T1000 (cell line): ENCODE measurements at places on chromosomes 16 and 17.

- no peak for DNase-seq
These were observed 38.4 kb downstream of the SRCIN1 start for GRCh38 chr17:38567350-38567749.

DNA sequence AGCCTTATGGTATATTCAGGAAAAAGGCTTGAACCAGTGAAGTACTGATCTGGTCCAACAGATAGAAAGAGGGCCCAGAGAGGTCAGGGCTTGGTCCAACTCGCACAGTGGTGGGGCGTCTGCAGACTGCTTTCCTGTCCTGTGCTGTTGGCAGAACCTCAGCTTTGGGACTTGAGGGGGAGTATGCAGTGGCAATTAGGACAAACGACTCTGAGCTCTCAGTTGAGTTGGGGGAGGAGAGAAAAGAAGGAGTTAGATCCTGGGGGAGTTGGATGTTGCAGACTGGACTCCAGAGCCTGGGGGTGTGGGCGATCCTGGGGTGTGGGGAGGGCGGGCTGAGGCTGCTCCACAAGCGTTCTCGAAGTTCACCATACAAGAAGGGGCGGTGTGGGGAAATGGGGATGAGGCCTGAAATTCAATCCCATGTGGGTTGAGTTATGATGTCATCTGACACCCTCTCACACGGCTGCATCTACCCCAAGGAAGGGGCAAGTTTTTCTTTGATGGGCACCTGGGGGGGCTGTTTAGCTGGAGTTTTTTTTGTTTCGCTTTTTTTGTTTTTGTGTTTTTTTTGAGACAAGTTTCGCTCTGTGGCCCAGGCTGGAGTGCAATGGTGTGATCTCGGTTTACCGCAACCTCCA lies 14.6 kb downstream of the GRB7 start:
- no peak for DNase-seq

DNA sequence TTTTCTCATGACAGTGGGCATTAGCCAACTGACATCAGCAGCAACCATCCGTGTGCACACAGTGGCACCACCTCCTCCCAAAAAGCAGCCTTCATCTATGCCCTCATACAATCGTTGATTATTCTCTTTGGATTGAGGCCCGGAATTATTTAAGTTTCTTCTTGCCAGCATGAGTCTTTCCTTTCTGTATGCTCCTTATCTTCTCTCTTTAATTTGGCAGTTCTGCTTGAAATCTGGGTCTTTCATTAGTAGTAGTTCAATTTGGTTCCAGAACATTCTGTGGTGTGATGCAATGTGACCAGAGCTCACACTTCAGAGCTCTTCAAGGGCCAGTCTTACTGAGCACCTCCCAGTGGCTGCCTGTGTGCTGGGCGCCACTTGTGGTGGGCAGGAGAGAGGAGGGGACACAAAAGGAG lies 52.2 kb upstream of the STH start:
- no peak for DNase-seq

- DNase-seq, result no peak
These were observed 1.2 kb downstream of the HCRT start for GRCh38 chr17:42183741-42184711.

DNA sequence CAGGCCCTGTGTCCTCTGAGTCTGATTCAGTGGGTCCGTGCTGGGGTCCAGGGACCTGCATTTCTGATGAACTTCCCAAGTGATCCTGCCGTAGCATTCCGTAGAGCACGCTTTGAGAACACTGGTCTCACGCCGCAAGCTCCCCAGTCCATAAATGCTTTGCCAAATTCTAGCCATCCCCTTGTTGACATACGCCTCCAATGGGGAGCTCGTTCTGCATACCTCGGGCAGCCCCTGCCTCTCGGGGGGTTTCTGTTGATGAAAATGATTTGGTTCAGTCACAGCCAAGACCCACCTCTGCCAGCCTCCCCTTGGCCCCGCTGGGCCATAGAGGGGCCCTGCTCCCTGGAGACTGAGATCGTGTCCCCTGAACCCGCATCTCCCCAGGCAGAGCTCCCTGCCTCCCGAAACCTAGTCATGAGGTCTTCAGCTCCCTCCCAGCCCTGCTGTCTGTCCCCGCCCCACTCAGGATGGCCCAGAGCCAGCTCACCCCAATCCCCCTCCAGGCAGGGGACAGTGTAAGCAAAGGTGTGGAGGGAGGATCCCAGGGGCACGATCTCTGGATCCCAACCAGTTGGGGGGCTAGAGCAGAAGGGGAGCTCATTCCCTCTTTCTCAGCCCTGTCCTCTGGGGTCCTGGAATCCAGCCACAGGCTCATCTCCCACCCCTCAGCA lies 16.2 kb upstream of the SPNS2 start:
- no peak for DNase-seq

- no peak for DNase-seq
These were observed 11.2 kb downstream of the PHF12 start for GRCh38 chr17:28940142-28940541.

DNA sequence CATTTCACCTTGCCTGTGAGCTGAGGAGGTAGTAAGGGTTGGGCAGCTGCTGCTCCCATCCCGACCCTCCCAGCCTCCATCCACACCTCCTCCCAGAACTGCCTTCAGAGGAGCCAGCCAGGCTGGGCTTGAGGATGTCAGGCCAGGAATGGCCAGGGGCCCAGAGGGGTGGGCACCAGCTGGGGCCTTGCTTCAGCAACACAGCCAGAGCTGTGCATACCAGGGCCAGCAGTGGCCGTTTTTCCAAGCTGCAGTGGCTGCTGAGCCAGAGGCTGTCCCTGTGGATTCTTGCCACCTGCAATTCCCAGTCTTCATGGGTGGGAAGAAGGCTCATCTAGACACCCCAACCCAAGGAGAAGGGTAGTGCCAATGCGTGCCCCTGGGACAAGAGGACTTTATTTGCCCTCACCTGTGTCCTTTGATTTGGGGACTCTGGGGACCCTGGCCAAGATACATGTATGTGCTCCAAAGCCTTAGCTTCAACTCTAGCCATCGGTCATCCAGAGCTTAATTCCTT lies 153.4 kb upstream of the SDK2 start:
- no peak for DNase-seq

DNA sequence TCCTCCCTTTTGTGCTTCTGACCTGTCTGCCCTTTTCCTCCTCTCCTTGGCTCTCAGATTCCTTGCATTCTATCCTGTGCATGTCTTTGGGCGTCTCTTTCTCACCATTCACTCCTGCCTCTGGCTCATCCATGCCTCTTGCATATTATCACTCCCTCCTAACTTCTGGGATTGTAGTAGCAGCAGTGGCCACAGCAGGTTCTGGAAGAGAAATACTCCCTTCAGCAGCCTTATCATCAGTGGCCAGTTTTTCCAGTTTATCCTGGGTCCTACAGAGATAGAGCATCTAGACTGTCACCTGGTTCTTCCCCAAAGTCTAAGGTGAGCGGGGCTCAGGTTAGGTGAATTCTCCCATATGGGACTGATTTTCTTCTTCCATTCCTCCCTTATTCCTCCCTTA lies 354.0 kb upstream of the CCL2 start:
- DNase-seq, result no peak

DNA sequence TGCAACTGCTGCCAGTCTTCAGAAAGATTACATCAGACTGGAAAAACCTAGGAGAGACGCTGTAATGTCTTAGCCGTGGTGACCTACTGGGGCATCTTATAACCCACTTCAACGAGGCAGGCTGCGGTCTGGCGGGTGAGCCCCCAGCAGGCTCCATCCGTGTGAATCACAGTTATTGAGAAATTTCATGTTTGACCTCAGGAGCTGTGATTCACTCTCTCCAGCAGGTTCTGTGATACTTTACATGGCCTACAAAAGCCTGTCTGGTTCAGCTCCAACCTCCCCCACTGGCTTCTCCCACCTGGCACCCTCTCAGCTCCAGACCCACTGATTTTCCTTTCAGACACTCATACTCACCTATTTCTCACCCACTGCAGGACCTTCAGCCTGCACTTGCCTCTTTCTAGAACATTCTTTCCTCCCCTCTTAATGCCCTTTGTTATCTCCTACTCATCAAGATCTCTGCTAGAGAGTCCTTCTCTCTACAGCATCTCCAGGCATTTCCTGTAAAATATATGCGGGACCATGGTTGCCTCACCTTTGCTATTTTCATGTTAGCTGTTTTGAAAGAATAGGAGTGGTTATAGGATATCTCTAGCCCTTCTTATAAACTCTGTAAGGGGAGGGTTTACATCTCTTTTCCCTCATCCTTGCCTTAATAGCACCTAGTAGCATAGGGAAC lies 227.9 kb downstream of the MAF start:
- DNase-seq, result peak; percentile 16

DNA sequence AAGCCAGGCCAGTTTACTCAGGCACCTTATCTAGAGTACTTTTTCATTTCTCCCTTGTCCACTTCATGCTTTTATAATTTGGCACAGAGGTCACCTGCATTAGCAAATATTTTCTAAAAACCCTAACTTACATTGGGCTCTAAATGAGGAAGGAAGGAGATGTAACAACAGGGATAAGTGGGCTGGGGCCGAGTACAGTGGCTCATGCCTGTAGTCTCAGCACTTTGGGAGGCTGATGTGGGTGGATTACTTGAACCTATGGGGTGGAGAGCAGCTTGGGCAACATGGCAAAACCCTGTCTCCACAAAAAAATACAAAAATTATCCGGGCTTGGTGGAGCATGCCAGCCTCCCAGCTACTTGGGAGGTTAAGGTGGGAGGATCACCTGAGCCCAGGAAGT lies 55.9 kb downstream of the TMEM100 start:
- no peak for DNase-seq

GRCh38 chr16:20004931-20005330 lies 68.8 kb downstream of the GPR139 start:
- no peak for DNase-seq

- no peak for DNase-seq
These were observed 119.7 kb downstream of the RPTOR start for GRCh38 chr17:80664217-80664790.

DNA sequence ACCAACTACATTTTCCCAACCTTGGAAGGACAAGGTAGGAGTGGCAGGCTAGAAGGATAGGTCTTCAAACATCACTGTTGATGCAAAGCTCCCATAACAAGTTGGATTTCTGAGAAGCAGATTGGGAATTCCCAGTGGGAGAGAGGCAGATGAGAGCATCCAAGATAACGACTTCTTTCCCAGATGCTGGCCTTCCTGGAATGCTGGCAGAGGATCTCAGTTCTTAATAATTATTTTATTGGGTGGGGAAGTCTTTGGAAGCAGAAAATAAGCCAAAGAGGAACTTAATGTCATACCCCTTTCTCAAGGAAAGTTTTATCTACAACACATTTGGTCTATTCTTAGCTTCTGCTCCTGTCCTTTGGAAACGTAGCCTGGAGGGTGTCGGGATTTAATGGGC lies 64.5 kb downstream of the MPRIP start:
- DNase-seq, result no peak

- DNase-seq, result no peak
These were observed 6.9 kb downstream of the C17orf67 start for GRCh38 chr17:56826611-56827414.

DNA sequence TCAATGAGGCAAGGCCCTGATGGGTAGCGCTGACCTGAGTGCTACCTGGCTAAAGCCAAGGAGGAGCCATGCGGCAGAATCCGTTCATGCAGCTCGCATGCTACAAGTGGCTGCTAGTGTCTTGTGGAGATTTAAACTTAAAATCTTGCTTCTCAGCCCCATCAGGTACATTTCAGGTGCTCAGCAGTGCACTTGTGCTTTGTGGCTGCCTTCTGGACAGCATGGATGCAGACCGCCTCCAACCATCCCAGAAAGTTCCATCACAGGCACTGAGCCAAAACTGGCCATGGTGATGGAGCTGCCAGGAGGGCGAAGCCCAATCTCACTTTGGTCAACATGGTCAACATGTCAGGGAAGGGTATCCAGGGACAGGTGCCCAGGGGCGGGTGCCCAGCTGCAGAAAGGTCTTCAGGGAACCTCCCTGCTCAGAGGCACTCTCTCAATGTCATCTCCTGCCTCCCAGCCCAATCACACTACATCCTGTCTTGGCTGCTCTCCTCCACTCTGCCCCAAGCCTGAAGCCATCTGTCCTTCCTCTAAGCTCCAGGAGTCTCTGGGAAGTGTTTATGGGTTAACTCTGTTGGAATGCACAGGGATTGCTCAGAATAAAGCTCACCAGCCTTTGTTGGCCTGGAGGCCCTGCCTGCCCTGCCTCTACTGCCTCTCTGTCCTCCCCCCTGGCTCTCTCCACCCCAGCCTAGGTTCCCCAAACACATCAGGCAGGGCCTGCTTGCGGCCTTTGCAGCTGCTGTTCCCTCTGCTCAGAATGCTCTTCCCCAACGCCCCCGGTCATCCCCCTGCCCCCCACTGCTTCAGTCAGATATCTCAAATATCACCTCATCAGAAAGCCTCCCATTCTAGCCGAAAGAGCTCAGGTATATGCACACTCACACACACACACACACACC lies 18.3 kb upstream of the TNFRSF13B start:
- no peak for DNase-seq

GRCh38 chr17:1239210-1239609 lies 31.0 kb upstream of the BHLHA9 start:
- DNase-seq, result no peak

DNA sequence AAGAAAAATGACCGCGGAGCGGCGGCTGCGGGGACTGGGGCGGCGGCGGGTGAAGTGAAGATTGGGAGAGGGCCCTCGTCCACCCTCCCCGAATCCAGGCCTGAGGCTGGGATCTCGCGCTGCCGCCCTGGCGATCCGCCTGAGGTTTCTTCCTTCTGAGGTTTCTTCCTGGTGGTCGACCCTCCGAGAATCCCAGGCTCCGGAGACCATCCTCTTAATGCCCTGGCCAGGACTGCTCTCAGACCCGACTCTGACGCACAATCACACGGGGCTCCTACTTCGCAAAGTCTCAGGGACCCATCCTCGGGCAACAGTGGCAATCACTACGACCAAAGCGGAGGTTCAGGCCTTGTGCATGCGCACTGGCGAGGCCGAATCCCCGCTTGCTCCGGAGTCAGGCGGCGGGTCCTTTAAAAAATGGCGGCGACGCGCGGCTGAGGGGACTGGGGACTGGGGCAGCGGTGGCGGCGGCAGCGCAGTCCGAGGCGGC lies 18.0 kb upstream of the KCNJ18 start:
- no peak for DNase-seq

- peak; percentile 56 for DNase-seq
These were observed 6.8 kb upstream of the MEAK7 start for GRCh38 chr16:84511180-84511800.

- DNase-seq, result no peak
These were observed 5.9 kb downstream of the GSPT1 start for GRCh38 chr16:11909653-11910545.

DNA sequence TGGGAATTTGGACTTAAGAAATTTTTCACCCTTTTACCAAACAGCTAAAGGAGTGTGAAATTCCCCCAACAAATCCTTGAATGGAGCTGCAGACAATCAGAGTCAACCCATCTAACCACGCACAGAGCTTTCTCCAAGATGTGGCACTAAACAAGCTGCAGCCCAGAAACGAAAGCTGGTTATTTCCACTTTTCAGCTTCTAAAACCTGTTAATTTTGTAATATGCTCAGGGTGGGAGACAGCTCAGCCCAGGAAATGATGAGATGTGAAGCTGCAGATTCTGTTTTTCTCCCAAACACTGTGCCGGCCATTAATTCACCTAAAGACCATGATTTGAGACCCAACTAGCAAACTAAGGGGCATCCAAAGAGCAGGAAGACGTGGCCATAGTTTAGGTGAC lies 33.2 kb upstream of the ABR start:
- no peak for DNase-seq
